Activated naive CD4-positive, alpha-beta T cell (primary cell): ENCODE measurements at places on chromosomes 2 and 18.

GRCh38 chr2:208062113-208062512, 36.8 kb upstream of the PLEKHM3 start:
- DNase-seq = no peak

DNA sequence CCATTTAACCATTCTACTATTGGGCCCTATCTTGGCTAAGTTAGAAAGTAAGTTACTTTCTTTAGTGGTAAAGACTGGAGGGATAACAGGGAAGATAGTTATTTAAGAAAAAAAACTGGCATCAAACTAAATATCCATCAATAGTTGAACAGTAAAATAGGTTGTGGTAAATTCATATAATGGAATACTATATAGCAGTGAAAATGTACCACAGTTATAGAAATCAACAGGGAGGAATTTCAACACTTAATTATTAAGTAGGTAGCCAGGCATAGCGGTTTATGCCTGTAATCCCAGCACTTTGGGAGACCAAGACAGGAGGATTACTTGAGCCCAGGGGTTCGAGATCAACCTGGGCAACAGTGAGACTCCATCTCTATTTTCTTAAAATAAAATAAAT, 3.1 kb upstream of the SPAST start:
- DNase-seq = no peak

- DNase-seq = no peak
Observed at GRCh38 chr2:86201671-86202335, 2.5 kb downstream of the MRPL35 start.

- DNase-seq = no peak
Observed at GRCh38 chr18:56987236-56987635, 159.7 kb upstream of the BOD1L2 start.

DNA sequence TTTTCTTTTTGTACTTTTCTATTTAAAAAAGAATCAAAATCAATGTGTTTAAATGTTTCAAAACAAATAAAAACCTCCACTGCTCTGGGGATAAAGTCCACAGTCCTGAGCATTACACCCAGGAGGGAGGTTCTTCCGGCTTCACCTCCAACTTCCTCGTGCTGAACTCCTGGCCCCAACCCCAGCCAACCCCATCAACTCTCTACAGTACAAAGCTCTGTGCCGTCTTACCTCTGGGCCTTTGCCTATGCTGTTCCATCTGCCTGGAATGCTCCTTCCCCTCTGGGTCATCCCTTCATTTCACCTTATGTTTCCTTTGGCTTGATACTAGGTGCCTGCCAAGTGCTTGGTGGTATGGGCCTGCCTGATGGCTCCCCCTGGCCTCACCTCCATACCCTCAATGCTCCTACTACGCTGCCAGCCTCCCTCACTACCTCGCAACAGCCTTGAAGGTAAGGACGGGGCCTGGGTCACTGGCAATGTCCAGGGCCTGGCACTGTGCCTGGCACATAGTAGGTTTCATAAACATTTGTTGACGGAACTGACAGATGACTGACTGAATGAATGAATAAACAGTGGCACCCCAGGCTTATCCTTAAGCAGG, 28.8 kb downstream of the SDC1 start:
- no peak for DNase-seq
